ENCODE measurements at places on chromosomes 11 and 22.
A peak's percentile ranks its signal among the peaks of the same experiment; 100 is the strongest.

DNA sequence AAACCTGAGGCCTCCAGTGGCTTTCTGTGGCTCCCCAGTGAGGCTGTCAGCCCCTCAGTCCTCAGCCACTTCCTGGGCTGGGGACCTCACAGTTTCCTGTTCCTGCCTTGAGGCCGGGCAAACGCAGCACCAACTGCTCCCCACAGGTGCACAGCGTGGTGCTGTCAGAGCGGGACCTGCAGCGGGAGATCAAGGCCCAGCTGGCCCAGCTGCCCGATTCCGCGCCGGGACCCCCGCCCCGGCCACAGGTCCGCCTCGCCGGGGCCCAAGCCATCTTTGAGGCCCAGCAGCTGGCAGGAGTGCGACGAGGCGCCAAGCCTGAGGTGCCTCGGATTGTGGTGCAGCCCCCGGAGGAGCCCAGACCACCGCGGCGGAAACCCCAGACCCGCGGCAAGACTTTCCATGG, 5.4 kb downstream of the TBC1D10C start:
- DNase-seq = no peak

DNA sequence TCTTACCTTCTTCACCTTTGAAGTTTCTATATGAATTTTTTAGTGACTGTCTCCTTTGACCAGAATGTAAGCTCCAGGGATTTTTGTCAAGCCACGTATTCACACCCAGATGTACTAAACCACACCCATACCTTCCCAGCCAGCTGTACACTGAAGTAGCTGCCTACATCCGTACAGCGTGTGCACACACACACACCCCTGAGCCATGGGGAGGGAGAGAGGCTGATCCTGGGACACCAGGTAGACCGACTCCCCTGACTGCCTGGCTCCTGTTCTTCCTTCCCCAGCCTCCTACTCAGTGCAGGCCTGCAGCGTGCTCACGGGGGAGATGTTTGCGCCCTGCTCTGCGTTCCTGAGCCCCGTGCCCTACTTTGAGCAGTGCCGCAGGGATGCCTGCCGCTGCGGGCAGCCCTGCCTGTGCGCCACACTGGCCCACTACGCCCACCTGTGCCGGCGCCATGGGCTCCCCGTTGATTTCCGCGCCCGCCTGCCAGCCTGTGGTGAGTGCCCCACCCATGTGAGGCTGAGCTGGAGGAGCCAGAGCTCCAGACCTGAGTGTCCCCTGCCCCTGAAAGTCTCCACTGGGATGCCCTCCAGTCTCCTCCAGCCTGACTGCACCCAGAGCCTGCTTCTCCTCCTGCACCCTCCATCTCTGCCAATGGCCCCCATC, 25.9 kb downstream of the OTOG start:
- no peak for DNase-seq

GRCh38 chr11:123797541-123797940, 8.6 kb downstream of the OR6M1 start:
- no peak for DNase-seq

DNA sequence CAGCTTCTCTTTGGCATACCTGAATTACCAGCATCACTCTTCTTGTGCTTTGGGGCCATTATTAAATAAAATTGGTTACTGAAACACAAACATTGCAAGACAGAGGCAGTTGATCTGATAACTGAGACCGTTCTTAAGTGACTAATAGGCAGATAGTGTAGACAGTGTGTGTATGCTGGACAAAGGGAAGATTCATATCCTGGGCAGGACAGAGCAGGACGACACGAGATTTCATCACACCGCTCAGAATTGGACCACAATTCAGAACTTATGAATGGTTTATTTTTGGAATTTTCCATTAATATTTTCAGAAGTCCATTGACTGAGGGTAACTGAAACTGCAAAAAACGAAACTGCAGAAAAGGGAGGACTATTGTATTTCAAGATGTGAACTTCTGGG, 68.6 kb downstream of the LDLRAD3 start:
- no peak for DNase-seq

- DNase-seq = no peak
Observed at GRCh38 chr11:15180212-15180792, 65.6 kb downstream of the INSC start.

GRCh38 chr22:43988960-43989359, 33.7 kb downstream of the SAMM50 start:
- no peak for DNase-seq

DNA sequence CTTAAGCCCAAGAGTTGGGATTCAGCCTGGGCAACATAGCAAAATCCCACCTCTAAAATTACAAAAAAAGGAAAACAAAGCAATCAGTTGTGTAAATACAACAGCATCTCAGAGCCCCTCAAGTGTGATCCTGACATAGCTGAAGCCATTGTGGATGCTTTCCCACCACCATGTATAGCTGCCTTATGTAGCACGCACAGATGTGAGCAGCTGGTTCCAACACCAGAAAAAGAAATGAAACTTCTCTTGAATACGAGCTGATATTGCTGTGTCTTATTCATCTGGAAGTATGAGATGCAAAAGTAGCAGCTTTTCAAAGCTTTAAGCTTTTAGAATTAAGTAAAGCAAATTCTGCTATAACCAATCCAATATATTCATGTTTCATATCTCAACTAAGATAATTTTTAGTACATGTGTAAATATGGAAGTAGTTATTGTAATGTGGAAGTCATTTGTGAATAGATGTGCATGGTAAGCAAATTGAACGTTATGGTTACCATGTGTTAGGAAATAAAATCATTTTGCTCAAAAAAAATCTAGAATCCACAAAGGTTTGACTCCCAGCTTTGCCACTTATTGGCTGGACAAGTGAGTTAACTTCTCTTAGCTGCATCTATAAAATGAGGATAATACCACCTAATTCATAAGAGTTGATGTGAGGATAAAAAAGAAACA, 63.2 kb downstream of the SGSM3 start:
- no peak for DNase-seq

- DNase-seq = no peak
Observed at GRCh38 chr11:48078689-48079088, 98.3 kb downstream of the PTPRJ start.

GRCh38 chr11:95074792-95075563, 8.3 kb downstream of the SRSF8 start:
- no peak for DNase-seq

DNA sequence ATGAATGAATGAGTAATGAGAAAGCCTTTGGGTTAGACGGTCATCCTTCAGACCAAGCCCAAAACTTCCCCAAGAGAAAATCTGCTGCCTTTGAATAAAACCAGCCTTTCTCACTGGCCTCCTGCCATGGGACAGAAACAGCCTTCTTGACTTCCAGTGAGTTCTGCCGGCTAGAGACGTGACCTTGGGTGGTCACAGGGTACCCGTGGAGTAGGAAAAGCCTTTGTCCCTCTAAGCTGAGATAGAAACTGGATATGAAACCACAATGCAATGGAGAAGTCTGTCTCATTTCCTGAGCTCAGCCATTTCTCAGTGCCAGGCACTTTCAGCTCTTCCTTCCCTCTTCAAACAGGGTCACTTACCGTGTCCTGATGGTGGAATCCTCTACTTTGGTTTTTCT, 21.2 kb upstream of the YWHAH start:
- peak; percentile 68 for DNase-seq

GRCh38 chr11:110903830-110904229, 191.6 kb upstream of the ARHGAP20 start:
- DNase-seq = no peak

DNA sequence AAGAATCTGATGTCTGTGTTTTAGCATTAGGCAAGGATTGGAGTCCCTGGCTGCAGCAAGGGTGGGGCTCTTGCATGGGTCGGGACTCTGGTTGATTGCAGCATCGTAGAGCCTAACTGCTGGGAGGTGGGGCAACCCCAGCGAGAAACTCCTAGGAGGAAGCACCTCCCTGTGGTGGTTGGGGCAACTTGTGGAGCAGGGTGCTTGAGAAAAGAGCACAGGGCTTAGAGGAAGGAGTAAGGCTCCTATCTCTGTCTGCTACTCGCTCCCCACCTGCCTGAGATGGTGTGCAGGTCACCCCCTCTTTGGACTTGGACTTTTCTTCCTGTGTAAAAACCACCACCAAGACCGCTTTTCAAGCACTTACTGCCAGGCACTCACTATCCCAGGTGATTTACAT, 15.6 kb downstream of the SREBF2 start:
- peak; percentile 95 for DNase-seq

DNA sequence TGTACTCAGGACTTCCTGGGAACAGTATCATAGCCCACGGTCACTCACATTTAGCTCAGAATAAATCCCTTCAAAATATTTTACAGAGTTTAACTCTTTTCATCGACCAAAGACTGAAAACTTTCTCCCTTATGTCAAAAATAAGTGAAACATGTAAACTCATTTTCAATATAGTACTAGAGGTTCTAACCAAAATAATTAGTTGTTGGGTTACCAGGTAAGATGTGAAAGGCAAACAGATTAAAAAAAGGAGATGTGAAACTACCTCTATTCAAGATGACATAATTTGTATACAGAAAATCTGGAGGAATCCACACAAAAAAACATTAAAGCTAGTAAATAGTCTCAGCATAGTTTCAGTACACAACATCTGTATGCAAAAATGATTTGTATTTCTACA, 20.3 kb downstream of the XKR3 start:
- DNase-seq = no peak

GRCh38 chr22:43505896-43506295, 94.1 kb downstream of the MPPED1 start:
- DNase-seq = no peak

GRCh38 chr11:106091480-106092123, 14.1 kb downstream of the AASDHPPT start:
- DNase-seq = no peak

- peak; percentile 55 for DNase-seq
Observed at GRCh38 chr11:65311170-65311678, 3.4 kb upstream of the CDC42EP2 start.

DNA sequence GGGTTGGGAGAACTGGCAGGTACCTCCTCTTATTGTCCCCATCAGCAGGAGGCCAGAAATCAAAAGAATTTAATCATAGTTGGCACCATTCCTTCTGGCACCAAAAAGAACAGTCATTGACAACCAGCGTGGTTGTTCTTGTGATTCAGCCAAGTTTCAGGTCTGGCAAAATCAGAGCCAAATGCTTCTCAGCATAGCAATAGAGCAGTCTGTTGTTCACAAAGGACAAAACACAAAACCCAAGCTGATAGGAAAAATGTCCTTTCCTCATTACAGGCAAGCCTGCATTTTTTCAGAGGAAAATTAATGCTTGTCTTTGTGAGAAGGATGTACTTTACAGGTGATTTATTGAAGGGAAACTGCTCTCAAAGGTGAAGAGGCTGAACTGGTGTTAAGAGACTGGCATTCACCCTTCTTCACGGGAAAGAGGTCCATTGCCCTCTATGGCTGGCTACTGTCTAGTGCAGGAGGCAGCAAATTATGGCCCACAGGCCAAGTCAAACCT, 241.8 kb upstream of the ARHGAP42 start:
- no peak for DNase-seq

DNA sequence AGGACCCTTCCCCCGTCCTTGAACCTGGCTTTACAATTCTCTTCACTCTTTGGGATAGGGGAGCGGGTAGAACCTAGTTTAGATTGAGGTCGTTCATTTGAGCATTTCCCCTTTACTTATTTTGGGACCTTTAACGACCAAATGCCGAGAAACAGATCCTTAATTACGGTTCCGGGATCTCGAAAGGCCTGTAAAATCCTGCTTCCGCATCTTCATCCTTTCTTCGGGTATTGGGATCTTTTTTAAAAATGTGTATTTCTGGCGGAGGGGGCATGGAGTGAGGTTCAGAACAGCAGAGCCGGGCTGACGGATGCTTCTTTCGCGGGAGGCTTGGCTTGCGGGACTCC, 395 bp upstream of the HIPK3 start:
- DNase-seq = no peak

DNA sequence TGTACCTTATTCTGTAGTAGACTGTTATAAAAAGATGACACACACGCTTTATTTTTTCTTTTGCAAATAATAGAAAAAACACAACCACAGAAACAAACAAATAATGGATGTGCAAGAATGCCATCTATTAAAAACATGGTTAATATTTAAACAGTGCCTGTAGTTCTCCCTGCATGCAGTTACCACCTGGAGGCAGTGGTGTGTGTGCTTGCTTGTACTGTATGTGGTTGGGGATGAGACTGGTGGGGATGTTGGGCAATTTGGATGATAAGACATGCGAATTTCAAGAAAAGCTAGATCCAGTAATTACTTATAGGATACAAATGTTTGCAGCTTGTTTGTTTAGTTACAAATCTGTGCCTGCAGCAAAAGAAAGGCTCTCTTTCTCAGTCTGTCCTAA, 3.6 kb downstream of the C11orf87 start:
- DNase-seq = no peak

DNA sequence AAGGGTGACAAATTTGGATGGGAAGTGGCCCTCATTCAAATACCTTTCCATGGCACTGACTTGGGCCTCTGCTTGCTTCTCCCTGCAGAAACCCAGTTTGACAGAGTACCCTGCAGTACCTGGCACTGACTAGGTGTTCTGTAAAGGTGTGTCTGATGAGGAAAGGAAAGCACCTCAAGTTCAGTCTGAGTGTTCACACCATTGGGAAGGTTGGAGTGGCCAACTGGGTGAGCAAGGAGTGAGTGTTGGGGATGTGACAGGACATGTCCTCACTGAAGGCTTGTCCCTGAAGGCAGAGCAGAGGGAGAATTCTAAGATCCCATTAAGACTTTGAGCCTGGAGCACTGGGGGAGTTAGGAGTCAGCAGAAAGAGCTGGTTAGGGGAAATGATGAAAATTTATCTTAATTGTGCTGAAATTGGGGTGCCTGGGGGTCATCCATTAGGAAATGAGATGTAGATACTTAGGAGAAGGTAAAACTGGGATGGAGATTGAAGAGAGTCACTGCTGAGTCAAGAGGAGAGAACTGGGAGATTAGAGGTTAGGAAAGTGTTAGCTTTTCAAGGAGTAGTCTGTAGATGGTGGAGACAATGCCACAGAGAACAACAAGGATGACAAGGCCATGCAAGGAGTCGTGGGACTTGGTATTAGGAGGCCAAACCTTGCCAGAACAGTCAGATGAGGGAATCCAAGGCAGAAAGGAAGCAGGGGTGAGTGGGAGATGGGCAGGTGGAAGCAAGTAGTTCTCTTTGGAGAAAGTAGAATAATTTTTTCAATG, 6.1 kb downstream of the SREBF2 start:
- no peak for DNase-seq

DNA sequence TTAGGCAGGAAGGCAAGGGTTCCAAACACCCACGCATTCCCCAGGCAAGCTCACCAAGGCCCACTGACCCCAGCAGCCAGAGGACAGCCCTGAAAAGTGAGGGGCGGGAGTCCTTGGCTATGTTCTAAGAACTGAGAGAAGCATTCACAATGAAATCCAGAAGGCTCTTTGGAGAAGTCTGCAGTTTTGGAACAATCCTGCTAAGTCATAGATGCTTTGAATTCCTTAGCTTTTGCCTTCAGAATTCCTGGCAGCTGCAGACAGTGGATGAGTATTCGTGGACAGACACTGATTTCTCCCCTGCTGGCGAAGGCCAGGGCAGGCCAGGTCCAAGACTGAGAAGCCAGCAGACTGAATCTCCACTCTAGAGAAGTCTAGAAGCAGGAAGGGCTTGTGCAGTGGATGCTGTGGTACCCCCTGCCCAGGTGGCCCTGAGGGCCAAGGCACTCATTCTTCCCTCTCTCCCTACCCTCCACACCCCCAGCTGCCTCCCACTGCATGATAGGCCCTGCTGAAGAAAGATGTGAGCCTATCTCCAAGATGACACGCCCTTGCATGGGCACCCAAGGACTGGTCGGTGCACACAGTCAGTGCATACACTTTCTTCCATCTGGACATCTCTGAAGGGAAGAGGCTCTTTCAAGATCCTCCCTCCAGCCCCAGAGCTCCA, 133.2 kb upstream of the TEAD1 start:
- no peak for DNase-seq
